Vein endothelial cell (primary cell): ENCODE measurements at places on chromosomes 7 and 10. TPM values are rescaled to one million over a fixed set of nuclear protein-coding genes. Genes with fewer than 3 reads are reported as not detected.

The HIPK2 gene
- total RNA-seq, result 25.2 and 26.5 TPM in 2 replicates

The NEUROG3 gene
- total RNA-seq, result not detected in 2 replicates

The CYP2C18 gene
- not detected in 2 replicates for total RNA-seq

The MET gene
- total RNA-seq, result 103 and 106 TPM in 2 replicates

The TPST1 gene
- total RNA-seq, result 20.1 and 24.8 TPM in 2 replicates

The ARMC3 gene
- not detected in 2 replicates for total RNA-seq

The SUV39H2 gene
- total RNA-seq, result 14.4 and 21.3 TPM in 2 replicates

The NEURL1 gene
- total RNA-seq, result under 0.01 and 0.33 TPM in 2 replicates

The TFPI2 gene
- 86.2 and 95.5 TPM in 2 replicates for total RNA-seq

The LRRC17 gene
- total RNA-seq, result 5.9 and 16.3 TPM in 2 replicates

The ELAPOR2 gene
- total RNA-seq, result 58.7 and 78.4 TPM in 2 replicates

The OR13A1 gene
- total RNA-seq, result not detected in 2 replicates

The ECHDC3 gene
- total RNA-seq, result 1.3 and 11.9 TPM in 2 replicates

The SPDYE5 gene
- not detected in 2 replicates for total RNA-seq

The HGF gene
- total RNA-seq, result 2.3 and 5.3 TPM in 2 replicates

The TMEM254 gene
- 5.3 and 5.9 TPM in 2 replicates for total RNA-seq

The TSPAN33 gene
- total RNA-seq, result 0.10 TPM in 1 of 2 replicates, not detected in the other

The FZD1 gene
- 7.2 and 7.8 TPM in 2 replicates for total RNA-seq

The BTBD16 gene
- total RNA-seq, result not detected in 2 replicates

The C7orf25 gene
- 5.6 and 6.7 TPM in 2 replicates for total RNA-seq

The PTPRZ1 gene
- not detected in 2 replicates for total RNA-seq

The ZNF487 gene
- total RNA-seq, result 2.0 and 4.2 TPM in 2 replicates

The LIPF gene
- total RNA-seq, result not detected in 2 replicates

The SLC16A9 gene
- total RNA-seq, result under 0.01 and 0.67 TPM in 2 replicates

The SORCS1 gene
- not detected in 2 replicates for total RNA-seq

The AEBP1 gene
- 8.9 and 27.4 TPM in 2 replicates for total RNA-seq
